ENCODE measurements at places on chromosomes 4 and X. TPM values are rescaled to one million over a fixed set of nuclear protein-coding genes. Genes with fewer than 3 reads are reported as not detected.

EDA gene
- total RNA-seq = 10.5 TPM

- DNase-seq = no peak
- H3K36me3 ChIP-seq = no peaks in the 10 kb centered on the region
- H3K4me3 ChIP-seq = no peak overlapping the region
These were observed 36.6 kb downstream of the HELT start for GRCh38 chr4:185054886-185055285.

- no peak overlapping the region for H3K27ac ChIP-seq
- no peak overlapping the region for H3K4me3 ChIP-seq
- H3K4me1 ChIP-seq = no peaks in the 10 kb centered on the region
- no peak for DNase-seq
- H3K27me3 ChIP-seq = no peaks in the 10 kb centered on the region
These were observed 6.6 kb downstream of the PRIMPOL start for GRCh38 chr4:184655889-184656869.

- H3K36me3 ChIP-seq = no peaks in the 10 kb centered on the region
- H3K27ac ChIP-seq = no peak overlapping the region
- H3K27me3 ChIP-seq = no peaks in the 10 kb centered on the region
- peaks cover 11% of the 10 kb centered on the region for H3K4me1 ChIP-seq
- no peak for DNase-seq
These were observed 63.4 kb downstream of the CLDN34 start for GRCh38 chrX:10030570-10030969.

GRCh38 chrX:108735679-108736508, 469 bp downstream of the IRS4 start:
- peaks cover 26% of the 10 kb centered on the region for H3K27me3 ChIP-seq
- H3K27ac ChIP-seq = no peak overlapping the region
- H3K4me3 ChIP-seq = peak overlapping the region; percentile 89
- peaks cover 7% of the 10 kb centered on the region for H3K36me3 ChIP-seq
- DNase-seq = no peak

- no peak overlapping the region for H3K27ac ChIP-seq
- H3K4me3 ChIP-seq = no peak overlapping the region
- DNase-seq = no peak
- H3K36me3 ChIP-seq = no peaks in the 10 kb centered on the region
- H3K4me1 ChIP-seq = no peaks in the 10 kb centered on the region
- no peaks in the 10 kb centered on the region for H3K27me3 ChIP-seq
These were observed 134.0 kb downstream of the MID1 start for GRCh38 chrX:10486373-10486772.

DNA sequence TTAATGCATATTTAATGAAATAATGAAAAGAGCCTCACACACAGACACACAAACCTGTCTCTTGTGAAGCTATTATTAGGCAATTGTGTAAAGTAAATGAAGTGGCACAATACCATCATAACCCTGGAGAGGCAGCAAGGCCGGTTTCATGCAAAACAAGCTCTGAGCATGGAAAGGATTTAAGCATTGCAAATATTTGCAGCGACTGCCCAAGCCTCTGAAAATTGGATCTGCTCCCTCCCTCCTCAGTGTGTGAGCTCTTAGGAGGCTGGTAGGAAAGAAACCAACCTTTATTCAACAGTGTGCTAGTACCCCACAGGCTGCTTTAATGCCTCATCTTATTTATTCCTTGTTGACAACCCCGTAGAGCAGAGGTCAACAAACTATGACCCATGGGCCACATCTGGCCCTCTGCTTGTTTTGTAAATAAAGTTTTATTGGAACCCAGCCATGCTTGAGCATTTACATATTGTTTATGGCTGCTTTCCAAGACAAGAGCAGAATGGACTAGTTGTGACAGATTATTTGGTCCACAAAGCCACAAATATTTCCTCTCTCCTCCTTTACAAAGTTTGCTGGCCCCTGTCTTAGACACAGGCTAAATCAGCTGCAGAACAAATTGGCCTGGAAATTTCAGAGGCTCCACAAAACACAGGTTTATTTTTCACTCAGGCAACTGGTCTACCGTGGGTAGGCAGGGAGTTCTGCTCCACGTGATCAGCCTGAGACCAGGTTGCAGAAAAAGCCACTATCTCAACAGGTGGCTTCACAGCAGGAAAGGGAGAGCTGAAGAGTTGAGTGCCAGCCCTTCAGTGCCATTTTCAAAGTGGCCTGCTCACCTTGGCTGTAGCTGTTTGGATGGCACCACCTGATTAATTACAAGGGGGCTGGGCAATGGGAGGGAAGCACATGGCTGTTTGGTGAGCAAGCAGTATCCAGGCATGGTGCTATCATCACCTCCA, 16.8 kb downstream of the RS1 start:
- H3K27me3 ChIP-seq = no peaks in the 10 kb centered on the region
- no peak overlapping the region for H3K27ac ChIP-seq

Data from H1 (cell line).